ENCODE measurements at places on chromosomes 4 and X.

GRCh38 chr4:161583549-161583948 lies 580.3 kb downstream of the FSTL5 start:
- no peak for DNase-seq

- no peak for DNase-seq
Observed at GRCh38 chr4:112898357-112899141, 150.9 kb upstream of the ANK2 start.

- DNase-seq, result no peak
Observed at GRCh38 chrX:24151513-24151912, 2.0 kb downstream of the ZFX start.

DNA sequence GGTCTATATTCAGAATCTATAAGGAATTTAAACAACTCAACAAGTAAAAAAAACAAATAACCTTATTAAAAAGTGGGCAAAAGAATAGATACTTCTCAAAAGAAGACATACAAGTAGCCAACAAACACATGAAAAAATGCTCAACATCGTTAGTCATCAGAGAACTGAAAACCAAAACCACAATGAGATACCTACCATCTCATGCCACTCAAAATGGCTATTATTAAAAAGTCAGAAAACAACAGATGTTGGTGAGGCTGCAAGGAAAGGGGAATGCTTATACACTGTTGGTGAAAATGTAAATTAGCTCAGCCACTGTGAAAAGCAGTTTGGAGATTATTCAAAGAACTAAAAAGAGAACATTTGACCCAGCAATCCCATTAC lies 201.6 kb downstream of the QDPR start:
- no peak for DNase-seq

DNA sequence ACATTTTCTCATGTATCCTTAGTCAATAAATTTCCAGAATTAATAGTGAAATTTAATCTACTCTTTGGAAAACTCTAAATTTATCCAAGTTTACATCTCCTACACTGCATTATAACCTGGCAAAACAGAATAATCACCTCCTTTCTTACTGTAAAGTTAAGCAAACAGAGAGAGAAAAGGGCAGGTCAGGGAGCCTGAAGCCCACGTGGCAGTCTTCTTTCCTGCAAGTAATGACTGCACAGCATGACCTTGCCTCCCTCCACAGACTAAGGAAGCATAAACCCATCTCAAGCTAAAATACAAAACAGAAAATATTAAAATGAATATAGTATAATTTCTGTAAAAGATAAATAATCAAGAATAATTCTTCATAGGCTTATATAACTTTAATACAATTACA lies 1153.0 kb downstream of the C4orf33 start:
- DNase-seq, result no peak

DNA sequence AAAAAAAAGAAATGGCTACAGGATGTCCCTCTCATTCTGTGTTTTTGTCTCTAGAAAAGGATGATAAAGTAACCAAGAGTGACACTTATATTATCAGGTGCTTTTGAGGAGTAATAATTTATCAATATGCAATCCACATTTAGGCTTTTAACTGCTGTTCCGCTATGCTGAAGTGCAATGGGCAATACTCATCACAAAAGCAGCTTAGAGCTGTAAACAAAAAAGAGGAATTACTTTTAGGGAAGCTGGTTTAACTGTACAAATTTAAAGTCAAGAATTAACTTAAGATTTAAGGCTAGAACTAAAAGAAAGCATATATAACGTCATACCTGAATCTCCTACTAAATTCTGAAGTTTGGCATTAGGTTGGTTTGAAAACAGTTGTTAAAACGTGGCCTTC lies 93.5 kb upstream of the DDX3X start:
- DNase-seq, result no peak

DNA sequence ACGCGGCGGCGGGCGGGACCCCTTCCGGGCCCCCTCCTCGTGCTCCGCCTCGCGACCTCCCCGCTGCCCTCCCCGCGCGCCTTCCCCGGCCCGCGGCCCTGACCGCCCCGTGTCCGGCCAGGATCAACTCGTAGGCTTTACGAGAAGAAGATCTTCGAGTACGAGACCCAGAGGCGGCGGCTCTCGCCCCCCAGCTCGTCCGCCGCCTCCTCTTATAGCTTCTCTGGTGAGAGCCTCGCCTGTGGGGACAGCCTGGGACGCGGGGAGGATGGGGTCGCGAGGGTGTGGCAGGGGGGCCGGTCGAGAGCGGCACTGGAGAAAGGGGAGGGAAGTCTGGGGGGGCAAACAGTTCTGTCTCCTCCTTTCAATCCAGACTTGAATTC lies 465 bp downstream of the EMD start:
- no peak for DNase-seq

DNA sequence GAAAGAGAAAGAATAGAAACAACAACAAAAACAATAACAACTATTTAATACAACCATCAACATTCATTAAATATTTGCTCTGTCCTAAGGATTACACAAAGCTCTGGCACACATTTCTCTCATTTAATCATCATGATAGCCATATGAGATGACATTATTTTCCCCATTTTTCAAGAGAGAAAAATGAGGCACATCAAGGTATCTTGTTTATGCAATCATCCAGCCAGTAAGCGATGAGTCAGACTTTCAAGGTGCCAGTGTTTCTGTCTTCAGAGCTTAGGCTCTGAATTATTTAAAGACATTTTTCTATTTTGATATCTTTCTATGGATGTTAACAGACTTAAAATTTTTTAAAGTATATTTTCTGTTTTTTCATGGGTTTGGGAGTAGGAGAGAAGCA lies 541.8 kb upstream of the SMIM31 start:
- no peak for DNase-seq

DNA sequence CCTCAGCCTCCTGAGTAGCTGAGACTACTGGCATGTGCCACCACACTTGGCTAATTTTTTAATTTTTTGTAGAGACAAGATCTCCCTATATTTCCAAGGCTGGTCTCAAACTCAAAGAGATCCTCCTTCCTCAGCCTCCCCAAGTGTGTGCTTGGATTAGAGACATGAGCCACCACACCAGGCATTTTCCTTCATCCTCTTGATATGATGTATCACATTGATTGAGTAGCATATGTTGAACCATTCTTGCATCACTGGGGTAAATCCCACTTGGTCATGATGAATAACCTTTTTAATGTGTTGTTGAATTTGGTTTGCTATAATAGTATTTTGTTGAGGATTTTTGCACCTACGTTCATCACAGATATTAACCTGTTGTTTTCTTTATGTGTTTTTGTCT lies 24.2 kb upstream of the PPM1K start:
- DNase-seq, result no peak

DNA sequence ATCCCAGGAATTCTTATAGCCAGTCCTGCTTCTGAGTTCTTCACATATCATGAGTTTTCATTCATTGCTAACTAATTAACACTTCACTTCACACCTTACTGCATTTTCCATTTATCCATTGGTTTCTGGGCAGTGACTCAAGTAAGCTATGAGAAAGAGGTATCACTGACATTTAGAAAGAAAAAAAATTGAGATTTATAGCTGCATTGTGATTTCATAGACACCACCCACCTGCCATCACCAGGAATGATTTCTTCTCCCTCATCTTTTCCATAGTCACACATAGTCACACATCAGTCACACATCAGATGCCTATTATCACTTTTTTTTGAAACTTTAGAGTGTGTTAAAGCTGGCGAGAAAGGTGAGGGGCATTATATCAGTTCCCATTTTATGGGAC lies 121.8 kb downstream of the SLC39A8 start:
- DNase-seq, result no peak

DNA sequence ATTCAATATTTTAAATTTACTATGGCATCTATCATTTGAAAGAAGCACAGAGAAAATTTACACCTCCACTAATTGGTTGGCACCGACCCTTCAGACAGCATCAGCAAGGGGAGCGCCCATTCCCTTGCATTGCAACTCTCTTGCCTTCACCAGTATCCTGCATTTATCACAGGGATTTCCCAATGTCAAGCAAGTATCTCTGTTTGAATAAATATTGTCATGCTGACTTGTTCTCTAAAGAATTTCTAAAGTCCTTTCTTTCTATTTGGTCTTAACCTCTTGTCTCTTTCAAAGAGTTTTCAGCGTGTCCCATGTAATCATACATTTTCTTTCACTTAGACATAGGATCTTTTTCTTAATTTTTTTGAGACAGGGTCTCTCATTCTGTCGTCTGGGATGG lies 10.4 kb downstream of the DCTD start:
- no peak for DNase-seq

- peak; percentile 32 for DNase-seq
Observed at GRCh38 chr4:138938366-138938690, 77.3 kb upstream of the NOCT start.

GRCh38 chr4:145177511-145177905 lies 2.9 kb downstream of the OTUD4 start:
- DNase-seq, result no peak

DNA sequence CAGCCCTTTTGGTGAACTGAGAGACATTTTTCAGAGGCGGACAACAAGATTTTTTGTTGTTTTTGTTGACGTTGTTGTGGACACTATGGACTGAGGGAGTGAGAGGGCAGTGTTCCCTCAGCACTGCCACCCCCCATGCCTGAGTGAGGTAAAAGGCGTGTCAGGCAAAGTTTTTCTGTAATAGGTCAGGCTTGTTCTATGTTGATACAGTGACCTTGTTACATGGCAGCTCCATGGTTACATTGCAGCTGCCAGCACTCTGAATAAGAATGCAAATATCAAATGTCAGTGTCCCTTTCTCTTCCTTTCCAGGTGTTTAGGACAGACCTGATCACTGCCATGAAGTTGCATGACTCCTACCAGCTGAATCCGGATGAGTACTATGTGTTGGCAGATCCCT lies 36.6 kb downstream of the JADE1 start:
- no peak for DNase-seq

- DNase-seq, result no peak
Observed at GRCh38 chr4:26861434-26862186, 969 bp downstream of the STIM2 start.

All from AG04450 (cell line).